Endothelial cell (in vitro differentiated cells): ENCODE measurements at places on chromosomes 12 and 14. TPM values are rescaled to one million over a fixed set of nuclear protein-coding genes. Genes with fewer than 3 reads are reported as not detected.
A peak's percentile ranks its signal among the peaks of the same experiment; 100 is the strongest.

DNA sequence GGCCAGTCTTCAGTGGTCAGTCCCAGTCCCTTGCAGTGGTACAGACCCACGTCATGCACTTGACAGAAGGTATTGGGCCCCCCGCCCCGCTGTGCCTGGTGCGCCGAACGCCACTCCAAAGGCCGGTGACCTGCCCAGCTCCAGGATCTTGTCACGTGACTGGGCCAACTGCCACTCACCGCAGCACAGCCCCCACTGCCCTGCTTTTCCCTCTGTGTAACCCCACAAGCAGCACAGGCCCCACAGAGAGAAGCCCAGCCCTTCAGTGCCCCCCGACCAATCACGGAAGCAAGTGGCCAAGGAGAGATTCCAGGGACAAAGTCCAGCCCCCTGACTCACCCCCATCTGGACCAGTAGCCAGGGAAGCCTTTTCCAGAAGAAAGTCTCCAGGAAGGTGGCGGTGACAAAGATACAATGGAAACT, 498 bp downstream of the GPR132 start:
- DNase-seq = no peak
- no peak overlapping the region for H3K27ac ChIP-seq
- peaks cover 13% of the 10 kb centered on the region for H3K27me3 ChIP-seq
- H3K4me3 ChIP-seq = no peak overlapping the region
- peaks cover 7% of the 10 kb centered on the region for H3K36me3 ChIP-seq

DNA sequence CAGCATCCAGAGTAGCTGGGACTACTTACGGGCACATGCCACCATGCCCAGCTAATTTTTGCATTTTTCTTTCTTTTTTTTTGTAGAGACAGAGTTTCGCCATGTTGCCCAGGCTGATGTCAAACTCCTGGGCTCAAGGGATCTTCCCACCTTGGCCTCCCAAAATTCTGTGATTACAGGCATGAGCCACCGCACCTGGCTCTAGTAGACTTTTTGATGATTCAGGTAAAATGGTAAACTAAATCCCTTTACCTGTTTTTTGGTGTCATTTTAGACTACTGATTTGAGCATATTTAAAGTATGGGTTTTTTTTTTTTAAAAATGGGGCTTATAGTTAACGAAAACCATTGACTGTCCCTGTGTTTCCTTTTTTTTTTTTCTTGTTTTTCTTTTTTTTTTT, 20.5 kb downstream of the RBMS2 start:
- no peak for DNase-seq
- H3K4me3 ChIP-seq = no peak overlapping the region
- H3K4me1 ChIP-seq = peaks cover 5% of the 10 kb centered on the region
- no peak overlapping the region for H3K27ac ChIP-seq
- H3K36me3 ChIP-seq = peaks cover 5% of the 10 kb centered on the region

DNA sequence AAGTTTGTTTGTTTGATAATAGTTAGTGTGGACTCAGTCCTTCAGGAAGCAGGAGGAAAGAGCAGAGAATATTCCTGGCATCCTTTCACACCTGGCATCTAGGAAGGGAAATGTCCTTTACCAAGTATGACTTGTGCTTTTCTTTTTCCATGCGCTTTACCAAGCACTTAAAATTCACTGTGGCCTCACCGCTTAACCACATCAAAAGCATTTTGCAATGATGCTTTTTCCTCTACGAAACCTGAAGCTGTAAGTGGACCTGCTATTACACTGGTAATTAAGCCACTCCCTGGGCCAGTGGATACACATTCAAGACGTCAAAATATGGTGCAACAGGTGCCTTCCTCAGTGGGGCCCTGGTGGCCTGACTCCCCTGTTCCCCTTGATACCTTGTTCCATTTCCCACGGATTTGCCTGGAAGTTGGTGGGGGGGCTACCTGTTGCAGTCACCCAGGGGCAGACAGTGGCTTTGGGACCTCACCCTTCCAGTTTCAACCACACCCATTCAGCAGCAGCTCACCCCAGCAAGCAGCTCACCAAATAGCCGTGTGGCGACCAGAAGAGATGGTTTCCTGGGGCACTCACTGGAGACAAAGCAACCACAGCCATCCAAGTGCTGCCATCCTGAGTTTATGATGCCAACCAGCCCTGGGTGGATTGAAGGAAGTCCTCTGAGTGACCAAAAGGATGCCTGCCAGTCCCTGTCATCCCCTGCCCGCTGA, 14.2 kb upstream of the FZD10 start:
- H3K27me3 ChIP-seq = no peaks in the 10 kb centered on the region
- H3K36me3 ChIP-seq = peaks cover 18% of the 10 kb centered on the region
- DNase-seq = no peak
- H3K27ac ChIP-seq = no peak overlapping the region

DNA sequence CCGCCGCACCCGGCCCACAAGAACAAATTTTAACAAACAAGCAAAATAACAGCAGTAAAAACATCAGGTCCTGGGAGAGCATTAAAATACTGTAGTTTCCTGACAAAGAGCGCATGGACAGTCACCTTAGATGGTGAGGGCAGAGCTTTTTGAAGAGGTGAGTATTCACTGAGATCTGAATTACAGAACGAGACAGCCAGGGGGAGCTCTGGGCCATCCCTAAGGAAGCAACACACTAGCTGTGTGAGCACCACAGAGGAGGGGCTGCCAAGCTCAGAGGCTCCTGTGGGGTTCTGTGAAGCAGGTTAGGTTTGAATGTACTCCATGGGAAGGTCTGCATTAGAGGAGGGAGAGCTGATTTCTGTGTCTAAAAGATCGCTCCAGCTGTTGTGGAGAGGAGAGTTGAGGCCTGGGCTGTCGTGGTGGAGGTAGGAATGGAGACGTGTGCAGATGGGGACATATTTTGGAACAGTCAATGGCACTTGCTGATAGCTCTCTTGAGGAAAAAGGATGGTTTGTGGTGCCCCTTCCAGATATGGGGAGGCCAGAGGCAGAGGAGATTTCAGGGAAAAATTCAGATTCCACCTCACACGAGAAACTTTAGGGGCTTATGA, 72.9 kb downstream of the TRAFD1 start:
- peak overlapping the region; percentile 49 for H3K27ac ChIP-seq
- no peaks in the 10 kb centered on the region for H3K27me3 ChIP-seq
- H3K36me3 ChIP-seq = peaks cover 23% of the 10 kb centered on the region
- peaks cover 6% of the 10 kb centered on the region for H3K4me1 ChIP-seq

- no peaks in the 10 kb centered on the region for H3K27me3 ChIP-seq
- no peak overlapping the region for H3K4me3 ChIP-seq
- H3K4me1 ChIP-seq = no peaks in the 10 kb centered on the region
- H3K27ac ChIP-seq = no peak overlapping the region
- no peak for DNase-seq
Measured at GRCh38 chr12:91937009-91937408, 208.6 kb downstream of the BTG1 start.

- no peaks in the 10 kb centered on the region for H3K4me1 ChIP-seq
- H3K4me3 ChIP-seq = no peak overlapping the region
- peaks cover 3% of the 10 kb centered on the region for H3K36me3 ChIP-seq
- H3K27me3 ChIP-seq = no peaks in the 10 kb centered on the region
- no peak overlapping the region for H3K27ac ChIP-seq
Measured at GRCh38 chr12:129753586-129753985, 150.2 kb downstream of the TMEM132D start.

GRCh38 chr12:68998041-68998440, 65.1 kb upstream of the CPM start:
- no peaks in the 10 kb centered on the region for H3K27me3 ChIP-seq
- no peak overlapping the region for H3K27ac ChIP-seq
- H3K4me1 ChIP-seq = no peaks in the 10 kb centered on the region
- DNase-seq = no peak

- no peak overlapping the region for H3K4me3 ChIP-seq
- no peak overlapping the region for H3K27ac ChIP-seq
- no peaks in the 10 kb centered on the region for H3K36me3 ChIP-seq
- H3K27me3 ChIP-seq = no peaks in the 10 kb centered on the region
- DNase-seq = no peak
- peaks cover 31% of the 10 kb centered on the region for H3K4me1 ChIP-seq
Measured at GRCh38 chr12:94078138-94078723, 70.1 kb upstream of the PLXNC1 start.

DNA sequence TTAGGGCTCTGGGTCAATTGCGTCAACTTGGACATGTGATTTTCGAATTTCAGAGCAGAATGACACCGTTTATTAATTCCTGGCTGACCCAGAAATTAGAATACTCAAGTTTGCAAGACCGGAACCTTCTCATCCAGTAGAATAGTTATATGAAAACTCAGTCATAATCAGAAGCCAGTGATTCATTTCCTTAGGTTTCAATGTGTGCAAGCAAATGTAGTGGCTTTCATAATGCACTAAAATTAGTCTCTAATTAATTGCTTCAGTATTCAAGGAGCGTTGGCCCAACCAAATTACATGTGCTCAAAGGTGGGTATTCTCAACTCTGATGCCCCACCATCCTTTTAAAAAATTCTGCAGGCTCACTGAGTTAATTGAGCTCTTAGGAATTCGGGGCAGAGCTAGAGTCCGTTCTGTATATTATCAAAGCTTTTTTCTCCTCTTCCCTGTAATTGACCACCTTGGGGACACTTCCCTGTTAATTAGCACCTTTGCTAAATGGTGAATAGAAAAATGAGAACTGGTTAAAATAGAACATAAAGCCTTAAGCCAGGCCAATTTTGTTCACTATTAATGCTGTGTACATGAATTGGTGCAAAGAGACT, 55.4 kb downstream of the DAO start:
- H3K4me3 ChIP-seq = no peak overlapping the region
- no peaks in the 10 kb centered on the region for H3K27me3 ChIP-seq
- no peaks in the 10 kb centered on the region for H3K4me1 ChIP-seq
- no peaks in the 10 kb centered on the region for H3K36me3 ChIP-seq
- no peak for DNase-seq

GRCh38 chr14:104137297-104138097, 890 bp upstream of the KIF26A start:
- H3K27me3 ChIP-seq = peaks cover 16% of the 10 kb centered on the region
- H3K4me3 ChIP-seq = peak overlapping the region; percentile 71

- H3K27me3 ChIP-seq = peaks cover 19% of the 10 kb centered on the region
- no peak overlapping the region for H3K27ac ChIP-seq
- peak; percentile 48 for DNase-seq
- peaks cover 3% of the 10 kb centered on the region for H3K36me3 ChIP-seq
- peaks cover 20% of the 10 kb centered on the region for H3K4me1 ChIP-seq
Measured at GRCh38 chr12:107320033-107320928, 226.9 kb upstream of the CRY1 start.

DNA sequence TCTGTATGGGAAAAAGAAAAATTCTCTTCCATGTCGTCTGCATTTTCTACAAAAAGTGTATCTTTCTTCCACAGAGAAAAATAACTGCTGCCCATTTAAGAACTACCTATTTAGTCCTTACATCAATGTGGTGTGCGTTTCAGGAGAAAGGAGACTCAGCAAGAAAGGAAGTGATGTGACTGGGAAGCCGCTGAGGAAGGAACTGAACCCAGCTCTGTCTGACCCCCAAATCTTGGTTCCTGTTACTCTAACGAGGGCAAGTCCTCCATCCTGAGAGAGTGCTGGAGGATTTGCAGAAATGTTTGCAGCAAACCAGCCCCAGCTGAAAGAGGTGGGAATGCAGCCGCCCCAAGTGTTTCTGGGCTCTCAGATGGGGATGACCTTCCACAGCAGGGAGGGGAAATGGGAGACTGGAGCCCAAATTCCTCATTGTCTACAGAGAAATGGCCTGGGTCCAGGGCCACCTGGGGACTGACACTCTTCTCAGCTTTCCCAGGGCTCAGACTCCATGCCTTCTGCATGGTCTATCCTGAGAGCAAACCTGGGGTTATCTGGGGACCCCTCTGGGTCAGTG, 6.7 kb upstream of the MLEC start:
- H3K4me3 ChIP-seq = no peak overlapping the region
- H3K4me1 ChIP-seq = peaks cover 4% of the 10 kb centered on the region
- H3K27me3 ChIP-seq = no peaks in the 10 kb centered on the region
- no peaks in the 10 kb centered on the region for H3K36me3 ChIP-seq
- no peak for DNase-seq

The SHMT2 gene
- 63.3 TPM for total RNA-seq

The ARHGDIB gene
- total RNA-seq = 217 TPM

The RNF212B gene
- total RNA-seq = not detected

The CLEC1B gene
- not detected for total RNA-seq

The GPD1 gene
- not detected for total RNA-seq

The CELA1 gene
- not detected for total RNA-seq

The ADAMTS20 gene
- total RNA-seq = 0.15 TPM

The SIX1 gene
- total RNA-seq = 0.41 TPM
